ENCODE measurements at places on chromosomes 13 and 19.
A peak's percentile ranks its signal among the peaks of the same experiment; 100 is the strongest.

- DNase-seq, result peak; percentile 17
Observed at GRCh38 chr13:49022472-49023144, 46.9 kb downstream of the FNDC3A start.

- no peak for DNase-seq
Observed at GRCh38 chr19:43607238-43608205, 4.4 kb upstream of the SRRM5 start.

GRCh38 chr13:50617134-50617721 is 226.3 kb downstream of the DLEU7 start:
- peak; percentile 91 for DNase-seq

GRCh38 chr13:45206340-45206739 is 5.5 kb upstream of the KCTD4 start:
- DNase-seq, result peak; percentile 89

- no peak for DNase-seq
Observed at GRCh38 chr19:29326351-29326750, 113.4 kb upstream of the UQCRFS1 start.

- peak; percentile 50 for DNase-seq
Observed at GRCh38 chr13:44652962-44653660, 77.0 kb upstream of the TSC22D1 start.

DNA sequence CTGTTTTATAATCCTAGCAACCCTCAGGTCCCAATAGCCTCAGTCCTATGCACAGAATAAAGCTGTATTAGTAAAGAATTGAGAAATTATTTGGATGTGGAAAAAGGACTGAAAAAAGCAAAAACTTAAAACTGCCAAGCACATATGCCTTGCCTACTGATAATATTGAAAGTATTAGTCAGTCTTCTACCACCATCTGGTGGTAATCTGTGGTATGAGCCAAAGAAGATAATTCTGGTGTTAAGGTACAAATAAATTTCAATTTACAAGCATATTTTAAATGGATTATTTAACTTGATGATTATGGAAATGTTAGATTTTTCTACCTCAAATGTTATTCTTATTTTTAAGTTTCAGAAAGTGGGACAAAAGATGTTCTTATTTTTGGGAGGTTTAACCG is 460.3 kb upstream of the KLHL1 start:
- peak; percentile 1 for DNase-seq

GRCh38 chr13:69324090-69324886 is 783.3 kb upstream of the ATXN8OS start:
- no peak for DNase-seq

GRCh38 chr13:31433207-31433606 is 233.4 kb downstream of the B3GLCT start:
- DNase-seq, result no peak

GRCh38 chr13:32047088-32047487 is 15.5 kb downstream of the FRY start:
- DNase-seq, result no peak

DNA sequence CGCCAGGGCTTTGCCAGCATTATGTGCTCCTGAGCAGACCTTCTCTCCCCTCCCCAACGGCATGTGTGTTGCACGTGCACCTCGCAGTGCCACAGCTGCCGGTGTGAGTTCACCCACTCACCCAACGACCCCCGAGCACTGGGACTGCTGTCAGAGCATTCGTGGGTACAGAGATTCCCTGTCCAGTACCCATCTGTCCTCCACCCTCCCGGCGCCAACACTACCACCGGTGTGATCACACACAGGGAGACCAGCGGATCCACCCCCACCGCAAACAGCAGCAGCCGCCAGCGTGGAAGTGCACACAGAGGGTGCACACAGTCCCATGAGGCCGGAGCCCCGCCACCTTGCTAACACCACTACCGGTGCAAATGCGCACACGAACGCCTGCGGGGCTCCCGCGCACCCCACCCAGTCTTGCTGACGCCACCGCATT is 15.9 kb downstream of the LILRA1 start:
- DNase-seq, result no peak

DNA sequence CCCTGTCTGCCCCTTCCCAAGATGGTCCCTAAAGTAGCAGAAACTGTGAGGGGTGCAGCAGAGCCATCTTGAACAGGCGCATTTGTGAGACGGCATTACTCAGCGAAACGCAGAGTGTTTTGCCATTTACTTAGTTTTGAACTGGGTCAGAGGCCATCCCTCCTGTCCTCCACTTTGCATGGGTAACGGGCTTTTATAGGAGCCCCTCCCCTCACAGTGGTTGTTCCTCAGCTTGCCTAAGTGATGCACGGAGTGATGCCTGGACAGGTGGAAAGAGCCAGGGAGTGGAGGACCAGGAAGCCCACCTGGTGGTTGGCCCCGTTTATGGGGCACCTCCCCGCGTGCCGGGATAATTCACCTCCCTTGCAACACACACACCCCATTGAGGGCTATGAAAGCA is 68.0 kb upstream of the C1QTNF9 start:
- no peak for DNase-seq

DNA sequence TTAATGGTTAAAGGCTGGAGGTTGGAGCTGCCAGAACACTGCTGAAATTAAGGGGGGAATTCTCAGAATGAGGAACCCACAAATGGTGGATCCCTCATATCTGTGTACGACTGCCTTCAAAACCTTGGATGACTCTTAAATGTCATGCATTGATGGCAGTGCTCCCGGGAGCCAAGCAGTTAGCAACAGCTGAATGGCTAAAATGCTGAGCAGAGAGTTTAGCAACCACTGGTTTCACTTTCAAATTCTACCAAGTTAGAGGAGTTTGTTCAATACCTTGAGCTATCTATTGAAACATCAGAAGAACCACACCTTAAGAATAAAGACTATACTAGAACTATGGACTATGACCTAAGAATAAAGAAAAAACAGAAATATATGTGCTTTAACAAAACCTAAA is 41.4 kb downstream of the UQCRFS1 start:
- no peak for DNase-seq

- peak; percentile 62 for DNase-seq
Observed at GRCh38 chr13:19587635-19588300, 26.4 kb upstream of the TPTE2 start.

DNA sequence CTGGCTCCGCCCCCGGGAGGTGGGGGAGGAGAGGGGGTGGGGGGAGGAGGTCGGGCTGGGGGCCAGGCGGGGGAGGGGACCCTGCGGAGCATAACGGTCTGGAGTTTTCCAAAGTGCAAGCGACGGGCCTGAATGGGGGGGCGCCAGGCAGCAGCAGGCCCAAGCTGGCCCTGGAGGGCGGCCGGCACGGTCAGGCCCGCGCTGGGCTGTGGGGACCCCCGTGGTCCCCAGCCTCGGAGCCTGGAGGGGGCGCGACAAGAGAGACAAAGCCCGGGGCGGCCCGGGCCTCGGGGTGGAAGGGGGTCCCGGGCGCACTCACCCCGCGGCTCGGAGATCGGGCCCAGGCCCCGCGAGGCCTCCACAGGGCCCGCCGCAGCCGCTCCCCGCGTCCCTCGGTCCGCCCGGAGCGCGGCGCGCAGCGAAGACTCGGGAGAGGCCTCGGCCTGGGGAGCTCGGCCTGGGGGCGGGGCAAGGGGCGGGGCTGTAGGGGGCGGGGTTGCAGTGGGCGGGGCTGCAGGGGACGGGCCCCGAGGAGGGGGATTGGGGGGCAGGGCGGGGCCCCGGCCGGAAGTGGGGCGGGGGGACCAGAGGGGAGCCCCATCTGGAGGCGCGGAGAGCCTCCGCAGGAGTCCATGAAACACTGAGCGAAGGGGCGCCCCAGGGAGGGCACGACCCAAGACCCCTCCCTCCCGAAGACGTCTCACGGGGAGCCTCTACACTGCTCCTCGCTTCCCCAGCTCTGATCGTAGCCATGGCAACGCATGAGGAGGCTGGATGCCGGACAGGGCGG is 47.6 kb downstream of the PTPRS start:
- peak; percentile 72 for DNase-seq

DNA sequence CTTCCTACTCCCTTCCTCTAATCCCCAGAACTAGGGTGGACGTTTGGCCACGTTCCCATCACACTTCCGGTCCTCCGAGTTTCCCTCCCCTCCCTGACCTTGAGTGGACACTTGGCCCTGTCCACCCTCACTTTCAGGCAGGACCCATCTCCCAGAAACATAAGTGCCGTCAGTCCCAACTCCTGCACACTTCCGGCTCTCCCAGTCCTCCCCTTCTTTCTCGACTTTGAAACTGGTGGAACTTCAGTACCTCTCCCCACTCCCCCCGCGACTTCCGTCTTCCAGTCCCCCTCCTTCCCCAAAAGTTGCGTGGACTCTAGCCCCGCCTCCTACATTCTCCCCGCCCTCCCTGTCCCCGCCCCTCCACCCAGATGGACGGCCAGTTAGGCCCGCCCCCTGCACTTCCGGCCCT is 278 bp upstream of the ZNF274 start:
- no peak for DNase-seq

- DNase-seq, result peak; percentile 67
Observed at GRCh38 chr13:41563341-41563983, 106.1 kb downstream of the RGCC start.

DNA sequence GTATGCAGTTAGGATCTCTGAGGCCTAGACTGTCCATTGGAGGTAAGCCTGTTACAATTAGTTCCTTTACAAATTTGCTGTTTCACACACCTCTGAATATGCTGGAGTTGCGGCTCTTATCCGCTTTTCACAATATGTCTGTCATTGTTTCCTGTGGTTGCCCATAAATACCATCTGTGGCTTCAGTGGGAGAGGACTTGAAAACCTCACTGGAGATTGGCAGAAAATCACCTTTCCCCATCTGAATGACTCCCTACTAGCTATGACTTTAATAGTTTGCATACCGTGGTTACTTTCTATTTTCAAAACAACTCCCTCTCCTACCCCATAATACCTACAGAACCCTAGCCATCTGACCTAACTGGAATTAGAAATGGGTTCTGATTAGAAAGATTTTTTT is 454.3 kb downstream of the PCDH17 start:
- no peak for DNase-seq

GRCh38 chr13:33050161-33050560 is 33.9 kb downstream of the KL start:
- DNase-seq, result peak; percentile 9

- DNase-seq, result peak; percentile 50
Observed at GRCh38 chr19:48969276-48970138, 4.4 kb downstream of the FTL start.

GRCh38 chr13:97566907-97567306 is 132.9 kb downstream of the RAP2A start:
- DNase-seq, result no peak

- DNase-seq, result peak; percentile 29
Observed at GRCh38 chr19:46571495-46571894, 29.6 kb upstream of the CALM3 start.

DNA sequence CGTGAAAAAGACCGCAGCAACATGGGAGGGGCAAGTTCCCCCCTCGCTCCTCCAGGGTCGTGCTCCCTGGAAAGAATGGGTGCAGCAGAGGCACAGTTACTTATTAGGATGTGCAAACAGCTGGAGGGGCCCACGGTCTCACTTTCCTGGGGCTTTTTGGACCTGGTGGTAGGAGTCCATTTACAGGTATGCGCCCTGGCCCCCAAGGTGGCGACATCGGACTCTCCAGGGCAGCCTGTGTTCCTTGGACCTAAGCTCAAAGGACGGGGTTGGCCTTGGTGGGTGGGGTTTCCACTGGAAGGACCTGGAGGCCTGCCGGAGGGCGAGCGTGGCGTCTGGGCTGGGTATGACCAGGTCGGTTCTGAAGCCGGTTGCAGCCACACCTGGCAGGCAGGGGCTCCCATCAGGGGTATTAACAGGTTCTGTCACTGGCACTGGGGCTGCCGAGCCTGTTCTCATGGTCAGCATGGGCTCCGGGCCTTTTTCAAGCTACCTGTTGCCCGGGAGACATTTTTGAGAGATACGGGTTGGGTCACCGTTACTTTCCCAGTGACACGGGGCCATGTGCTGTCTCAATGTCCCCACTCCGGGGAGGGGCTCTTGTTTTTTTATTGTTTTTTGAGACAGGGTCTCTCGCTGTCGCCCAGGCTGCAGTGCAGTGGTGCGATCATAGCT is 5.9 kb downstream of the ZFR2 start:
- DNase-seq, result no peak

DNA sequence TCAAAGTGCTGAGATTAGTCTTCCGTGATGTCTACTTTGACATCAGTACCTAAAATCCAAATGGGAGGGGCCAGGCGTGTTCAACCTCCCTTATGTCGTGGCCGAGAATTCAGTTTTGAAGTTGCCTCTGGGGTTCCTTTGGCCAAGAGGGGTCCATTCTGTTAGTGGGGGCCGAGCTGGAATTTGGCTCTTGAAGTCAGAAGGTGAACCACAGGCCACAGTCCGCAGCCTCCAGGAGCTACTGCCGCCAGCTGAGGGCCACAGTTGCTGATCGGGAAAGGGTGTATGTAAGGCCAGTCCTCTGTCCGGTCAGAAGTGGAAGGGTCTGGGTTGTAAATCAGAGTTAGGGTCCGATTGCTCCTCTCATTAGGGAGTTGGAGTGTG is 31.0 kb downstream of the ATP11A start:
- no peak for DNase-seq

GRCh38 chr19:5339950-5340636 is 519 bp downstream of the PTPRS start:
- DNase-seq, result peak; percentile 28

DNA sequence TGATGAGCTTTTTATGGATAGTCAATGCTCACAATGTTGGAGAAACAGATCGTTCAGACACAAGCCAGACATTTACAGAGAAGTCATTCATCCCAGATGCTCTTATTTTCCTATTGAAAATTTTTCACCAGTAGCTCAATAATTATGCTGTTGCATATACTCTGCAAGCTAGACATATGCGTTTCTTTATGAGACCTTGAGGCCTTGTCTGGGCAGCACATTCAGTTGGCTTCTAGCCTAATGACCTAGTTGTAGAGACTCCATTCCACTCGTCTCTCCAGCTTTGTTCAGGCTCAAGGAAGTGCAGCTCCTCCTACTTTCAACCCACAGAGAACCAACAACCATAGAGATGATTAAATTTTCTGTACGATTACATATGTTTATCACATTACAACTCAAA is 237.7 kb downstream of the MZT1 start:
- DNase-seq, result no peak

GRCh38 chr13:20991741-20992520 is 69.5 kb downstream of the LATS2 start:
- DNase-seq, result no peak

DNA sequence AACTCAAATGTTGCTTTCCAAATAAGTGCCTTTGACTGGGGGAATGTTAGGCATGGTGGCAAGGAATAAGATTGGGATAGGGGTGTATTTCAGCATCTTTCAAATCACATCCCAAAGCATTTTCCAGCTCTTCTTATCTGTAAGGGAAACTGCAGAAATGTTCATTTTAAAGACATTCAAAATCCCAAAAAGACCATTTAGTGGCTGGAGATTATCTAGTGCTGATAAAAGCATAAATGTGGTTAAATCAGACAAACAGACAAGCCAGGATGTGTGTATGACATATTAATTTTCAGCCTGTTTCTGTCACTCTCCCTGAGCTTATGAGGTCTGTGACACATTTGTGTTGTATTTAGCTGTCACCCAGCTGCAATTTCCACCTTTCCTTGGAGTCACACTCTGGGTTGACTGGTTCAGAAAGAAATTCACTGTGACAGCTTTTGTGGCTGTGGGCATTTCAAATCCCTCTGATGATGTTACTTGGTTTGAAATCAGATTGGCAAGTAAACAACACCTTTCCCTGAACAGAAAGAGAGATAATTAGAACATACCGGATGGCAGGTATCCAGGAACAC is 69.7 kb upstream of the SIAH3 start:
- DNase-seq, result no peak

GRCh38 chr19:12997179-12997966 is 2.1 kb downstream of the NFIX start:
- no peak for DNase-seq

Data from foreskin fibroblast (primary cell).